Activated CD4-positive, alpha-beta T cell treated with anti-CD3 and anti-CD28 coated beads, Interleukin-2, amount 10 ng/mL, durations not matched to agents 7 days and 5 days (primary cell): ENCODE measurements at places on chromosomes 3 and 15.

DNA sequence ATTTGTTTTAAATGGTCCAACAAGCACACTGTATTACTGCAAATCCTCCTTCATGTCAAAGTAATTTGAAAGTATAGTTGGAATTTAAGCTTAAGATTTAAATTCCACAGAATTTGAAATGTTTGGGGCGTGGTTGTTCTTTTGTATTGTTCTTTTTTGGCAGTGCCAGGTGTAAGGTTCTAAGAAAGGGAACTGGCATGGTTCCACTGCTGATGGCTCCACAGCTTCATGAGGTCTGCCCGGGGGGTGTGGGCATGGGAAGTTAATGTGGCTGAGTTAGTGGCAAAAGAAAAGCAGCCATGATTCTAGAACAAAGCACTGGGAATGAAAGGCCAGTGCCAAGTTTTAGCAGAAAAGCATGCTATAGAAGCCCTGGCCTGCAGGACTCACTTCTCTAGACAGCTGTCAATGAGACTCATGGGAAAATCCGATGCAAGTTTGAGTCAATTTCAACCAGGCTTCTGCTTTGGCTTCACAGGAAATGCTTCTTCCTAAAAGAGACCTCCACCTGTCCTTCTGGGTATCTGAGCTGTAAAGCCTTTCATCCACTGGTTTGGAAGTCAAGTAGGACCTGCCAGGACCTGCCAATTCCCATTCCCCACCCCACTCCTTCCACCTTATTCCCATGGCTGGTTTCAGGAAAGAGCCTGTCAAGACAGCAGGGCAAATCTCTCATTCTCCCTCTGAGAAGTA lies 18.9 kb downstream of the CDCP1 start:
- no peak for DNase-seq

DNA sequence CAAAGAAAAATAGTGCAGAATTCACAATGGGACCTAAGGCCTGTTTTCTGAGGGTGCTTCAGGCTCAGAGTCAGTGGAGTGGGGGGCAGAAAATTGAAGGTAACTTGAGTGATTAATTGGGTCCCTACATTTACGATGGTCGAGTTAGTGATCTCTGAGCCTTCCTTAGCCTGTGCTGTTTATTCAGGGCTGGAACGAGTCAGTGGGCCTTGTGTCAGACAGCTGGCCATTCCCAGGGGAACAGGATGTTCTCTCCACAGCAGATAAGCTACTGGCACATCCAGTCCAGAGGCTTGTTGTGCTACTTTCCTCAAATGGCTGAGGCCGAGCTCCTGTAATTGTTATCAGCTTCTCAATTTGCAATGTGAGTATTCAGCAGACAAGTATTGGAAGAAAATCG lies 29.2 kb upstream of the CNTN3 start:
- no peak for DNase-seq

GRCh38 chr15:49908236-49908932 lies 210.6 kb downstream of the ATP8B4 start:
- DNase-seq = no peak

- no peak for DNase-seq
Measured at GRCh38 chr3:63845215-63845614, 18.4 kb downstream of the THOC7 start.

- no peak for DNase-seq
Measured at GRCh38 chr3:14323401-14324223, 78.8 kb upstream of the SLC6A6 start.

- DNase-seq = no peak
Measured at GRCh38 chr15:45548753-45549520, 26.4 kb upstream of the SLC30A4 start.

- no peak for DNase-seq
Measured at GRCh38 chr3:46236294-46237054, 5.8 kb upstream of the CCR3 start.

DNA sequence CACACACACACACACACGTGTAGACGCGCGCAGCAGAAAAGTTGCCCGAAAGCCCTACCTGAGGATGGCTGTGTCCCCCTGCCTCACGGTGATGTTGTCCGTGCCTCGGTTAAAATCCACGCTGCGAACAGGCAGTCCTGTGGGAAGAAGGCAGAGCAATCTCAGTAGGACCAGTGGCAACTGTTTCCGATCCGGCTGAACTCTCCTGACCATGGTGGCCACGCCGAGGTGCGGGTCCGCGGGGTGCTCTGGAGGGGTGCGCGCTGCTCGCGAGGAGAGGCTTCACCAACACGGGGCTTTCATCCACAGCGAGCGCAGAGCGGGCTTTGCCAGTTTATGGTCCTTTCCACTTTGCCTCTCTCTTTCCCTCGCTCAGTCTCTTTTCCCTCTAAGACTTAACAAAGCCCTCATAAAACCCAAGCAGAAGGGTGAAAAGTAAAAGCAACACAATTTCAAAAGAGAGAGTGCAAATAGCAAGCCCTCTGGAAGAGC lies 422 bp downstream of the LSAMP start:
- no peak for DNase-seq

DNA sequence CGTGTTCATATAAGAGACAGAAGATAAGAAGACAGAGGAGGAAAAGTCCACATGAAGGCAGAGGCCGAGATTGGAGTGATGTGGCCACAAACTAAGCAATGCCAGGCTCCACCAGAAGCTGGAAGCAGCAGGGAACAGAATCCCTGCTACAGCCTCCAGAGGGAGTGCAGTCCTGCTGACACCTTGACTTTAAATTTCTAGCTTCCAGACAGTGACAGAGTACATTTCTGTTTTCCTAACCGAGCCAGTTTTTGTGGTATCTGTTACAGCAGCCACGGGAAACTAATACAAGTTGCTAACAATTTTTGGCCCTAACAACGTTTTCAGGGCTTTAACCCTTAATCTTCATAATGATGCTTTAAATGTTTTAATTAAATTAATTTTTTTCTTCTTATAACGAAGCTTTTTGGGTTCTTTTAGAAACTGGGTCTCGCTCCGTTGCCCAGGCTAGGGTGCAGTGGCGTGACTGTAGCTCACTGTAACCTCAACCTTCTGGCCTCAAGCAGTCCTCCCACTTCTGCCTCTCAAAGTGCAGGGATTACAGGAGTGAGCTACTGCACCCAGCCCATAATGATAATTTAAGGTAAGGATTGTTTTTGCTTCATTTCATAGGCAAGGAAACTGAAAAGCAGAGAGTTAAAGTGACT lies 202.3 kb upstream of the PROK2 start:
- no peak for DNase-seq
